ENCODE measurements at places on chromosomes 4 and X.

GRCh38 chrX:71081330-71082123 lies 13.4 kb upstream of the SNX12 start:
- DNase-seq, result no peak

- no peak for DNase-seq
Measured at GRCh38 chr4:151315212-151315886, 10.1 kb downstream of the SH3D19 start.

DNA sequence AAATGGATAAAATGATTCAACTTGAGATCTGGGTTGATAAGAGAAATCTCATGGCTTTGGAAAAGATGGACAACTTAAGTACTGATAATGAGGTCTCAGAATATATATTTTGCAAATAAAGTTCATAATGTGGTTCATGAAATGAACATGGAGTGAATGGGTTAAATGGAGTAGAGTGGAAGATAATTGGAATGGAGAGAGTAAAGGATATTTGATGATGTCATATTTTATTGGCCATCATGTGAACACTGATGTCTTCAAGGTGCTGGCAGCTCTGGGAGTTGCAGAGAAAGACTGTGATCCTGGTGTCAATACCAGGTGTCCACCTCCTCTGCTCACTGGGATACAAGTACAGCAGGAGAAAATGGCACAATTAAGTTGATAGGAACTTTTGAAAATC lies 133.9 kb upstream of the ZXDA start:
- DNase-seq, result no peak

DNA sequence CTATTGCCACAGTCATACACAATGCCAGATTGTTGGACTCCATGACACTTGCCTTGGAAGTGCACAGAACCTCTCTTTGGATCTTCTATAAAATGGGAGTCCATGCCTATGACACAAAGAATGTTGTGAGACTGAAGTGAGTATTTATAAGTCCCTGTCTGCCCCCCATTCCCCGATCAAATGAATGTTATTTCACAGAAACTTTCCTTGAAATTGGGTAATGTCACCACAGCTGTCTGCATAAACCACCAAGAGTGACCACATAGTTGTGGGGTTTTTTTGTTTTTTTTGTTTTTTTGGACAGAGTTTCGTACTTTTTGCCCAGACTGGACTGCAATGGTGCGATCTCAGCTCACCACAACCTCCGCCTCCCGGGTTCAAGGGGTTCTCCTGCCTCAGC lies 27.1 kb upstream of the REST start:
- DNase-seq, result no peak

DNA sequence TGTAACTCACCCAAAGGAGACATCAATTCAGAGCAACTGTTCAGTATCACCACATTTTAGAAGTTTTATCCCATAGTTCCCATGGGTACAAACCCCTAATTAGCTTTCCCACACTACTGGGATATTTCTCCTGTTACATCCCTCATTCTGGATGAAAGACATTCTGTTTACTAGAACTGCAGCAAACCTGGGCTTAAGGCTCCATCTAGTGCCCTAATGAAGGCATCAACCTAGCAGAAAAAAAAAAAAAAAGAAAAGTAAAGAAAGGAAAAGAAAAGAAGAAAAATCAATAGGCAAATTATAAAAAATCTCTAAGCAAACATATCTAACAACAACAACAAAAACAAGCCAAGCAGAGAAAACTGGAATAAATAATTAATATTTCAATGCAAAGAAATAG lies 133.7 kb upstream of the CPXCR1 start:
- no peak for DNase-seq

DNA sequence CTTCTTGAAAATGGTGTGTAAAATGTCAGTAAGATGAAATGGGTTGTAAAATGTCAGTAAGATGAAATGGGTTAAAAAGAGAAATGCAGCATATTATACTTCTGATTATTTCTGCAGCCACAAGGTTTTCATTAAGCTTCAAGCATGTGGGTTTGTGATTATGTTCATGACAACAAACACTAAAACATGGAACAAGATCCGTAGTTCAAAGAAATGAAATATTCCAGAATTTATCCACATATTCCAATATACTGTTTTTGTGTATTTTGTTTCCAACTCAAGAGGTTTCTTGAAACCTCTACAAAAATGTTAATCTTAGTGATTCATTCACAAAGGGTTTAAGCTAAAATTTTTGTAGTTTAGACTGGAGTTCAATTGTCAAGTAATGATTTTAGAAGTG lies 84.0 kb downstream of the ADAMTS3 start:
- DNase-seq, result no peak

DNA sequence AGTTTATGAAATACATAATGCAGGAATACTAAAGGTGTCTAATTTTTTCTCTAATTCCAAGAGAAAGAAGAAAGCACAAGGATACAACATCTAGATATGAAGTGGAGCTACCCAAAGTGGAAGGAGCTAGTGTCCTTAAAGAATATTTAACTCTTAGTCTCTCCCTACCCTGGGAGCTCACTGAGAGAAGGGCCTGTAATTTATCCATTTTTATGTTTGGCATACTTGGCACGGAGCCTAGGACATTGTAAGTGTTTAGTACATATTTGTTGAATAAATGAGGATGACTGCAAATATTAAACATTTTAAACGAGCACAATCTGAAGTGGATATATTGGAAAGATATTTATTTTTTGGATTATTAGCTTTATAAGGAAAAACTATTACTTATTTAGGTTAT lies 674.8 kb downstream of the IQCM start:
- no peak for DNase-seq

- no peak for DNase-seq
Measured at GRCh38 chrX:41234962-41235361, 99.0 kb upstream of the DDX3X start.

DNA sequence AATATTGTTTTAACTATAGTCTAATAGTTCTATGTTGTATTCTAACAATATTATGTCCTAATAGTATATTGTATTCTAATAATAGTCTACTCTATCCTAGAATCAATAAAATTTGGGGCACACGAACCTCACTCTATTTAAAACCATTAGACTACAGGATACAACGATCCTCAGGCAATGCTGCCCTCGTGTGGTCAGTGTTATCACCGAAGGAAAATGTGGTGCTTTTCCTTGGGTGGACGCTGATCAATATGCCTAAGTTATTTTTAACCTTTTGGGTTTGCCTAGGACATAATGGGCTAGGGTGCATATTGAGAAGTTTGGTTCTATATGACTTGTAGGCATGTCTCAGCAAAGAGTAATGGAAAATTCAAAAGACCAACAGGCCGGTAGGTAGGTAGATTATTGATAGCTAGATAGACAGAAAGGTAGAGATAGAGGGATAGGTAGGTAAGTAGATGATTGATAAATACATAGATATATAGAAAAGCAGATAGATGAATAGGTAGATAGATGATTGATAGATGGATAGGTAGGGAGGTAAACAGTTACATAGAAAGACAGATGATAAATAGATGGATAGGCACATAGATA lies 75.1 kb downstream of the PRKX start:
- no peak for DNase-seq

DNA sequence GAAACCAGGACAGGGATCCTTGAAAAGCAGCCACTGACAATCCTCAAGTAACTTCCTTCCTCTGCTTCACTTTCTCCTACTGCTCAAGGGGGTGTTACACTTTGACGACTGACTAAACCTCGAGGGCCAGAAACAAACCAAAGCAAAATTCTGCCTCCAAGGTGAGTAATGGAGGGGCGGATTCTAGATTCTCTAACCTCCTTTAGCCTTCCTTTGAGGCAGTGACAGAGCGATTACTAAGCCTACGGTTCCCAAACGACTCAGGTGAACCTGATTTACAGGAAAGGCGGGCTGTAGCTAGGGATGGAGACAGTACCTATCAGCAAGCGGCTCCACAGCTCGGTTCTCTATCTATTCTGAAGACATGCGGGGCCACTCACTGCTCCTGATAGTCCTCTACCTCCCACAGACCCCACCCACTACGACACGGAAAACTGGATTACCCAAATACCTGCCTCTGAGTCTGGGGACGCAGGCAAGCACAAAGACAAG lies 487 bp downstream of the TBCK start:
- peak; percentile 47 for DNase-seq

GRCh38 chr4:73730292-73730691 lies 10.1 kb upstream of the CXCL8 start:
- no peak for DNase-seq

DNA sequence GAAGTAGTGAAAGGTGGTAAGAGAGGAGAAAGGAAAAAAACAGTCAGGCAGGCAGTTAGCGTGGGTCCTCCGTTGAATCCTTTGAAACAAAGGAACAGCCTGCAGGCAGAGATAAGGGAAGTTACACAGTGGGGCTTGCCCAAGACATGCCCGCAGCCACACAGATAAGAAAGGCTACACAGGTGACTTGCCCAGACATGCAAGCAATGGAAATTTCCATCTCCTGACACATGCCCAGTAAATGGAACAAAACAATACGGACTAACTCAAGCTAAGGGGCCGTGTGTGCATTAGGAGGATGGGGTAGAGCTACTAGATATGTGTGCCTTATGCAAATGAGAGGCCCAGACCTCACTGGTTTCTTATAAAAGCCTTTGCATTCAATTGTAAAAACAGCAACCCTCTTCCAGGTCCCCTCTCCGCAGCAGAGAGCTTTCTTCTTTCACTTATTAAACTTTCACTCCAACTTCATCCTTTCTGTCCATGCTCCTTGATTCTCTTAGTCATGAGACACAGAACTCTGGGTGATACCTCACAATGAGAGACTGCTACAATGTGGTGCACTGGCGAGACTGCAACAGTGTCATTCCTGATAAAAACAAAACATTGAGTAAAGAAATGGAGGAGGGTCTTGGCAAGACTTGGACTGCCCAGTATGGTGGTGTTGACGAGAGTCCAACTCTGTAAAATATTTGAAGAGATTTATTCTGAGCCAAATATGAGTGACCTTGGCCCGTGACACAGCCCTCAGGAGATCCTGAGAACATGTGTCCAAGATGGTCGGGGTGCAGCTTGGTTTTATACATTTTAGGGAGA lies 997.4 kb upstream of the PRKX start:
- no peak for DNase-seq

DNA sequence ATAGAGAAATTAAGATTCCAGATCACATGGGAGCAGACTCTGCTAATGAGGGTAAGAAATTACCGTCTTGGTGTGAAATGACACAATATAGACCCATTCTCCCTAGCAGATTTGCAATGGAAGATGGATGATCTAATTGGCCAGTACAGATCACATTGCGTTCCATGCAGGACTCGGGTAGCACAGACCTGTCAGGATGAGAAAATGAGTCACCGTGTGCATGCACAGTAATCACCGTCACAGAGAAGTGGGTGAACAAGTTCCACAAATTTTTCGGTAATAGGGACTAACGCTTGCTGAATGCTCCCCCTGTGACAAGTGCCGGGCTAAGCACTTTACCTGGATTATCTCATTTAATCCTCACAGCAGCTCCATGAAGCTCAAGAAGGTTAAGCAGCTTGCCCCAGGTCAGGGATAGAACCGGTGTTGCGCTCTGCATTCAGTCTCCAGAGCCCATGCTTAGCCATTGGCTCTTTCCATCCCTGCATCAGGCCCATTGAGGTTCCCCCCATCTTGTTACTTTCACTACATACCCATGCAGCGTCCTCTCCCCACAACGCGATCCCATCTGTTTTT lies 375.6 kb downstream of the FBXW7 start:
- DNase-seq, result no peak

- DNase-seq, result no peak
Measured at GRCh38 chrX:154525606-154526490, 9.8 kb upstream of the FAM3A start.

DNA sequence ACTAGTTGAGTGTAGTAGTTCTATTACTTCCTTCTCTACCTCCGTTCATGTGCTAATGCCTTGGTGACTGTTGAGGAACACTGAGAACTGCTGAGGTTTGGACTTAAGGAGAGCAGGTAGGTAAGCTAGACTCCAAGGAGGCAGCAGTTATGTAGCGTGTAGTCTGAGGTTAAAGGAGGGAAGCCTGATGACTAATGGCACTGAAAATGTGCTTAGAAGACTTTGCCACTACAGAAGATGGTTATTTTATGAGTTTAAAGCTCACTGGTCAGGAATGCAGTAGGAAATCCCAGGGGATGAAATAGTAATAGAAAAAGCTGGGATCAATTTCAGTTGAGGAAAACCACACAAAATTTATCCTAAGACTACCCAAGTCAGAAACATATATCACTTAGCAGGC lies 1077.3 kb downstream of the RAPGEF2 start:
- DNase-seq, result no peak

DNA sequence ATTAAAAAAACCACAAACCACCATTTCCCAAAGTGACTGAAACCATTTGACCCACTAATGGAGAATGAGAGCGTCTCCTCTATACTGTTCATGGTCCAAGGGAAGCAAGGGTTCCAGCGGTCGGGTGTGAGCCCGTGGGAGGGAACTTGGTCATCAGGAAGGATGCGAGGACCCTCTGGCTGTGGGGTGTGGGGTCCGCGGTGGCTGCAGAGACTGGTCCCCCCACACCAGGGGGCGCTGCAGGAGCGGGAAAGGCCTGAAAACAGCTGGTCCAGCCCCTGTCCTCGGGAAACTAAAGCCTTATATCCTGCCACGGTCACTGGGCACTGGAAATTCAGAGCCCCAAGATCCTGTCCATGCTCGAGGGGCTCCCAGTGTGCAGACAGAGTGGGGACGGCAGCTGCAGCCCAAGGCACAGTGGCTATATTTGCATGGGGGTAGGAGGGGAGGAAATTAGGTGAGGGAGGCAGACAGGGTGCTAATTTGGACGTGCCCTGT lies 4.3 kb downstream of the BLOC1S4 start:
- DNase-seq, result peak; percentile 76

DNA sequence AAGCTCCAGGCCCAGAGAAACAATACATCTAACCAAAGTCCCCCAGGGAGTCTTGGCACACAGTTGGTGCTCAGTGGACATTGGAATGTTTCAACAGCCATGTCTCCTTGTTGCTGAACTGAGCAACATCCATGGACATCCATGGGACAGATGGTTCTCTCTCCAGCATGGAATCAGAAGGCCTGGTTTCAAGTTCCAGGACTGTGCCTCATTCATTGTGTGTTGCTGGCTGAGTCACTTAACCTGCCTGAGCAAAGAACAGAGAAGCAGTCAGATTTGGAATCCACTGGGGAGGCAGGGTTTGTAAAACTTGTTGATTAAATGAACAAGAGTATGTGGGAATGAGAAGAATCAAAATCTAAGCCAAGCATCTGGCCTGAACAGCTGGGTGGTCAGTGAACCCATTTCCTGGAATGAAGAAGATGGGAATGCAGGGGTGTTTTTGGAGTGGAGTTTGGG lies 147.9 kb downstream of the CHIC2 start:
- no peak for DNase-seq

GRCh38 chrX:17674601-17675000 lies 62.7 kb upstream of the SCML1 start:
- no peak for DNase-seq

GRCh38 chrX:116009861-116010710 lies 160.5 kb upstream of the AGTR2 start:
- no peak for DNase-seq

Data from activated CD4-positive, alpha-beta T cell treated with anti-CD3 and anti-CD28 coated beads, Interleukin-2, amount 50 U/mL, for 4 hours (primary cell).